ENCODE measurements at places on chromosomes 7 and 10. TPM values are rescaled to one million over a fixed set of nuclear protein-coding genes. Genes with fewer than 3 reads are reported as not detected.

Gene ANLN
- polyA plus RNA-seq: 19.4 TPM

Gene BEND7
- 5.9 TPM for polyA plus RNA-seq

Gene FAM237B
- polyA plus RNA-seq: not detected

Gene CFAP70
- 1.9 TPM for polyA plus RNA-seq

Gene PAX4
- not detected for polyA plus RNA-seq

Gene CTTNBP2
- 1.5 TPM for polyA plus RNA-seq

Gene HHEX
- polyA plus RNA-seq: 8.1 TPM
